Dermis blood vessel endothelial cell (primary cell): ENCODE measurements at places on chromosomes 3 and 15. TPM values are rescaled to one million over a fixed set of nuclear protein-coding genes. Genes with fewer than 3 reads are reported as not detected.

Gene PAQR5
- total RNA-seq = under 0.01 TPM in 1 of 2 replicates, not detected in the other

Gene GOLGA8S
- 0.05 TPM in 1 of 2 replicates, not detected in the other for total RNA-seq

Gene CFAP100
- total RNA-seq = not detected in 2 replicates

Gene PYGO1
- total RNA-seq = 0.19 and 0.51 TPM in 2 replicates

Gene JAGN1
- total RNA-seq = 31.6 and 39.5 TPM in 2 replicates

Gene PLCD1
- total RNA-seq = 19.7 and 20.4 TPM in 2 replicates

Gene EPHA3
- total RNA-seq = 0.14 TPM in 1 of 2 replicates, not detected in the other
